ENCODE measurements at places on chromosomes 13 and 19. TPM values are rescaled to one million over a fixed set of nuclear protein-coding genes. Genes with fewer than 3 reads are reported as not detected.

DNA sequence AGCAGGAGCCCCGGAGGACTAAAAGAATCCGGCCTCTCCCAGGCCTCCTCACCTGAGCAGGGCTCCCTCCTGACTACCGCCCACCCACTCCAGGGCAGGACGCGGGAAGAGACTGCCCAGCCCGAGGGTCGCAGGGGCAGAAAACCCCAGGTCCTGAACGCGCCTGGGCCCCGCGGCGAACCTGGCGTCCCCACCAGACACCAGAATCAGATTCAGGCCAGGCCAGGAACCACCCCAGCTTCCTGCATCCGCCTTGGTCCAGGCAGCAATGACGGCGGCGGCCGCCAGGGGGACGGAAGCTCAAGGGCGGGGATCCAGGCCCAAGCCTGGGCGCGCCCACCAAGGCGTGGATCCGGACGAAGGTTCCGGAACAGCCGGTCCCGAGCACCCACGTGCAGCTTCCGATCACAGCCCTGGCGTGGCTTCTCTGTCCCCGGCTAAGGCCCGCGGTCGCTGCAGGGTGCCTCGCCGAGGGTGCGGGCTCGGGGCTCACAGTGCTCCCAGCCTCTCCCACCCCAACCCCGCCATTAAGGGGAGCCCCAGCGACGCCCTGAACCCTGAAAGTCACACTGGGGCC is 3.6 kb downstream of the LGALS7 start:
- H3K36me3 ChIP-seq = no peaks in the 10 kb centered on the region
- H3K27me3 ChIP-seq = no peaks in the 10 kb centered on the region
- peaks cover 4% of the 10 kb centered on the region for H3K4me1 ChIP-seq
- peak; percentile 70 for DNase-seq

GRCh38 chr19:9342610-9343304 is 18.8 kb downstream of the ZNF559 start:
- H3K4me3 ChIP-seq = no peak overlapping the region
- no peaks in the 10 kb centered on the region for H3K36me3 ChIP-seq
- no peak for DNase-seq
- H3K27ac ChIP-seq = no peak overlapping the region

DNA sequence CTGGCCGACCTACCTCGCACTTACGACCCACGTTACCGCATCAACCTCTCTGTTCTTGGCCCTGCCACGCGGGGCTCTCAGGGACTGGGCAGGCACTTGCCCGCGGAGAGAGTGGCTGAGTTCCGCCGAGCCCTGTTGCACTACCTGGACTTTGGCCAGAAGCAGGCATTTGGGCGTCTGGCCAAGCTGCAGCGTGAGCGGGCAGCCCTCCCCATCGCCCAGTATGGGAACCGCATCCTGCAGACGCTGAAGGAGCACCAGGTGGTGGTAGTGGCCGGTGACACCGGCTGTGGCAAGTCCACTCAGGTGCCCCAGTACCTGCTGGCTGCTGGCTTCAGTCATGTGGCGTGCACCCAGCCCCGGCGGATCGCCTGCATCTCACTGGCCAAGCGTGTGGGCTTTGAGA is 4.2 kb downstream of the DHX34 start:
- no peaks in the 10 kb centered on the region for H3K27me3 ChIP-seq
- H3K4me3 ChIP-seq = no peak overlapping the region
- DNase-seq = no peak
- H3K27ac ChIP-seq = no peak overlapping the region
- peaks cover 6% of the 10 kb centered on the region for H3K4me1 ChIP-seq

DNA sequence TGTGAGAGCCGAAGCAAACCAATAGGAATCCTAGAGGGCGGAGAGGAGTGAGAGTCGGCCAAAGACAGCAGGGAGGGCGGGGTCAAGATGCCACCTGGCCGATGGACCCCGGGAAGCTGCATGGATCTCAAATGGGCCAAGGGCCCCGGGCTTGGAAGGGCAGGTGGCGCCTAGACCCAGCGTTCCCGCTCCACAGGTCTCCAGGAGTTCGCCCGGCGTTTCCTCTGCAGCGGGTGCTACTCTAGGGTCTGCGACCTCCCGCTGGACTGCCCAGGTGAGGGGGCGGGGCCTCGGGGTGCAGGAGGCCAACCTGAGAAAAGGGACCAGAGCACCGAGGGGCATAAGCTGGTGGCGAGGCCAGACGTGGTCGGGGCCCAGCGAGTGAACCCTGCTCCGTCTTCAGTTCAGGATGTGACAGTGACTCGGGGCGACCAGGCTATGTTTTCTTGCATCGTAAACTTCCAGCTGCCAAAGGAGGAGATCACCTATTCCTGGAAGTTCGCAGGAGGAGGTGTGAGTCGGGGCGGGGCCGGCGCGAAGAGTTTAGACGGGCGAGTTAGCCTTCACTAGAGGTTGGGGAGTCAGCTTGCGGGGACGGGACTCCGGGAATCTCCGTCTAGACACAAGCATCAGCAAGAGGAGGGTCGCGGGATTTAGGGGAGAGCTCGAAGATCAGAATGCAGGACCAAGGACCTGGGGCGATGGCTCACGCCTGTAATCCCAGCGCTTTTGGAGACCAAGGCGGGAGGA is 9.9 kb downstream of the SPACA6 start:
- no peaks in the 10 kb centered on the region for H3K27me3 ChIP-seq
- H3K36me3 ChIP-seq = peaks cover 29% of the 10 kb centered on the region
- H3K27ac ChIP-seq = no peak overlapping the region
- no peak overlapping the region for H3K4me3 ChIP-seq

Gene TJP3
- total RNA-seq = not detected

Gene CACNG8
- 3.0 TPM for total RNA-seq

DNA sequence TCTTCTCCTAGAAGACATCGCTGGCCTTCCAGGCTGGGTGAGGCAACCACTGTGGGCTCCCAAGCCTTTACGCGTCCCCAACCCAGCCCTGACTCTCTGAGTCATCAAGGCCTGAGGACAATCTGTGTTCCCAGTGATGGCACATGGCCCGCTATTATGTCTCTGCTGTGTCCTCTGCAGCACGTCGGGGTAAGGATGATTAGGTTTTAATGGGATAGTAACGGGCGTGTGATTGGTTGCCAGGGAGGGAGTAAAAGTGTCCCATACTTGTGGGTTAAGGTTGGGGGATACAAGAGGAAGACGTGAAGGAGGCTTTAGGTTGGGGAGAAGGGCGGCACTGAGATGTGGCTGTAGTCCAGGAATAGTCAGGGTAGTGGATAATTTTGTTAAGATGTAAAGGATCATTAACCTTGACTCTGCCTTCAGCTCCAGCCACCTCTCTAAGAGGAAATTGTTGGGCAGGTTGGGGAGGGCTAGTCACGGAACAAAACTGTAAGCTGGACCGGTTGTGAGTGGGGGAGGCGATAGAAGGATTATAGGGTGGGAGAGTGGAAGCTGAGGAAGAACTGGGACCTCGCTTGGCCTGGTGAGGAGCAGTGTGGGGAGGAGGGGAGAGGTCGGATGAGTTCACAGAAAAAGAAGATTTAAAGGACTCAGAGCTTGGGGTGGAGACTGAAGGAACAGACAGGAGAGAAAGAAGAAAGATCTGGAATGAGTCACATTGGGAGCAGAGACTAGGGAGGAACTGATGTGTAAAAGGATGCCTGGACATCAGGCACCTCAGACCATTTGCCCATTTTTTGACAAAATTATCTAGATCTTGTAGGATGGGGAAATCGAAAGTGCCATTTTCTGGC is 27.9 kb upstream of the IGFL1 start:
- H3K4me3 ChIP-seq = no peak overlapping the region
- no peaks in the 10 kb centered on the region for H3K27me3 ChIP-seq
- no peak for DNase-seq
- H3K27ac ChIP-seq = no peak overlapping the region
- no peaks in the 10 kb centered on the region for H3K4me1 ChIP-seq

- no peak overlapping the region for H3K27ac ChIP-seq
- H3K4me1 ChIP-seq = no peaks in the 10 kb centered on the region
- H3K27me3 ChIP-seq = peaks cover 2% of the 10 kb centered on the region
Observed at GRCh38 chr19:33316541-33317264, 14.4 kb upstream of the CEBPA start.

DNA sequence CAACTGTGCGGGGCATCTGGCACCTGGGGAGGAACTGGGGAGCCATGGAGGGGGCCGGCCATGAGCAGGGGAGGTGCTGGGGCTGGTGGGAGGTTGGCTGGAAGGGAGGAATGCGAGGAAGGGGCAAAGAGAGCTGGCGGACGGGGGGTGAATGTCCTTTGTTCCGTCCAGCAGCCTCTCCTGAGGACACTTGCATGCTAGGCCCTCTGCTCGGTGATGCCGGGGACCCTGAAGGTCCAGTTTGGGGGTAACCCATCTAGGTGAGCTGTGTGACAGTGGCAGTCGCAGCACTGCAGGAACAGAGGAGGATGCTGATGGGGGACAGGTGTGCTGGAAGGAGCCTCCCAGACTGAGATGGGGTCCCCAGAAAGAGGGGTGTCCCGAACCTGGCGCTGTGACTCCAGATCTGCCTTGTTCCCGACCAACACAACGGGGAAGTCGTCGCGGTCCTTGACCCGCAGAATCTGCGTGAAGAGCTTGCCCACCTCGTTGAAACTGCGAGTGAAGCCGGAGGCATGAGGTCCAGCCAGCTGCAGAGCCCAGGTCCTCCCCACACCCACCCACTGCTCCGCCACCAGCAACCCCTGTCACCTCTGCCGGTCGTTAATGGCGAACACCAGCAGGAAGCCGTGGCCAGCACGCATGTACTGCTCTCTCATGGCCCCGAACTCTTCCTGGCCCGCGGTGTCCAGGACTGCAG is 3.6 kb downstream of the RRAS start:
- no peaks in the 10 kb centered on the region for H3K27me3 ChIP-seq
- H3K27ac ChIP-seq = no peak overlapping the region
- peaks cover 2% of the 10 kb centered on the region for H3K36me3 ChIP-seq
- H3K4me1 ChIP-seq = peaks cover 21% of the 10 kb centered on the region
- no peak for DNase-seq

Gene GPR18
- total RNA-seq = not detected

Gene CBLC
- not detected for total RNA-seq

Gene ZNF471
- total RNA-seq = 3.1 TPM

Gene CNN1
- total RNA-seq = not detected

DNA sequence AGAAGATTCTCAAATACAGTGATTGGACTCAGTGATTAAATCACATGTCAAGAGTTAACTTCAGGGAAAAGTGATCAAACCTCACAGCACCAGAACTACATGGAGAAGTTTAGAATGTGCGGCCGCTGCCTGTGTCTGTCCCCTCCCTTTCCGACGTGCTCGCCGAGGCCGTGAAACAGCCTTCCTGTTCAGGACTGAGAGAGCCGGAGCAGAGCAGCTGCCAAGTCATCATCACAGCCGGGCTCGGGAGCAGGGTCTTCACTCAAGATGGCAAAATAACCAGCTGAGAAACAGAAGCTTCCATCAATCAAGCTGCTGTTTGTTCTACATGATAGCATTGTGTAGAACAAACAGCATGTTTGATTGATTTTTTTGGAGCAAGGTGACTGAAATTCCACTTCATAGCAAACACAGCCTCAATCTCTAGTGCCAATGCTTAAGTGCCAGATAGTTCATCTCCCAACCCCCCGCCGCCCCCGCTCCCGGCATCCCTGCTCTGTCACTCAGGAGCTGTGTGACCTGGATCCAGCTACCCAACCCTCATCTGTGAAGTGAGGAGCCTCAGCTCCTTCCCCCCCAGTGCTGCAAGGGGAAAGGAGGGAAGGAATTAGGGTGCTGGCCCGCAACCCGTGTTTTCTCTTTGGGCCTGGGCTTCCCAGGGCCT is 70.6 kb downstream of the HSPH1 start:
- DNase-seq = peak; percentile 70
- no peak overlapping the region for H3K4me3 ChIP-seq
- H3K27me3 ChIP-seq = peaks cover 4% of the 10 kb centered on the region
- H3K36me3 ChIP-seq = no peaks in the 10 kb centered on the region
- peaks cover 8% of the 10 kb centered on the region for H3K4me1 ChIP-seq

- H3K4me1 ChIP-seq = no peaks in the 10 kb centered on the region
- H3K4me3 ChIP-seq = no peak overlapping the region
- H3K36me3 ChIP-seq = peaks cover 15% of the 10 kb centered on the region
- no peak overlapping the region for H3K27ac ChIP-seq
Observed at GRCh38 chr13:114325729-114326128, 11.4 kb downstream of the CHAMP1 start.

DNA sequence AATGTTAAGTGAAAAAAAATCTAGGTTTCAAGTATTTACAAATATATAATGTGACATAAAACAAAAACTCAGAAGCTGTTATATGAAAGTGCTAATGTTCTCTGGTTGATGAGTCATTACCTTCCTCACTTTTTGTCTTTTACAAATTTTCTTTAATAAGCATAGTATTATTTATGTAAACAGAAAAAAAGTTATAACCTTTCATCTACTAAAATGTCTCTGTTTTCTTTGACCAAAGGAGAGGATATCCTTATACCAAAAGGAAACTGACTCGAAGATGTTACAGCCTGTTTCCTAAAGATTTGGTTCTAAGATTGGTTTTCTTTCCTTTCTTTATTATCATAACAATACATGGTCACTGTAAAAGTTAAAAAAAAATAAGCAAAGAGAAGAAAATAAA is 38.0 kb downstream of the RCBTB2 start:
- H3K4me3 ChIP-seq = peak overlapping the region; percentile 30
- no peaks in the 10 kb centered on the region for H3K27me3 ChIP-seq
- H3K27ac ChIP-seq = peak overlapping the region; percentile 73
- DNase-seq = peak; percentile 90
- peaks cover 50% of the 10 kb centered on the region for H3K4me1 ChIP-seq
- no peaks in the 10 kb centered on the region for H3K36me3 ChIP-seq

- peak overlapping the region; percentile 71 for H3K4me3 ChIP-seq
- peaks cover 54% of the 10 kb centered on the region for H3K4me1 ChIP-seq
- H3K27ac ChIP-seq = peak overlapping the region; percentile 73
- DNase-seq = no peak
- no peaks in the 10 kb centered on the region for H3K27me3 ChIP-seq
- H3K36me3 ChIP-seq = no peaks in the 10 kb centered on the region
Observed at GRCh38 chr19:18321734-18322102, 1.2 kb downstream of the LSM4 start.

GRCh38 chr13:25727810-25728209 is 324.0 kb downstream of the SHISA2 start:
- H3K27me3 ChIP-seq = no peaks in the 10 kb centered on the region
- H3K4me1 ChIP-seq = no peaks in the 10 kb centered on the region
- no peak overlapping the region for H3K27ac ChIP-seq
- H3K4me3 ChIP-seq = no peak overlapping the region
- no peaks in the 10 kb centered on the region for H3K36me3 ChIP-seq

DNA sequence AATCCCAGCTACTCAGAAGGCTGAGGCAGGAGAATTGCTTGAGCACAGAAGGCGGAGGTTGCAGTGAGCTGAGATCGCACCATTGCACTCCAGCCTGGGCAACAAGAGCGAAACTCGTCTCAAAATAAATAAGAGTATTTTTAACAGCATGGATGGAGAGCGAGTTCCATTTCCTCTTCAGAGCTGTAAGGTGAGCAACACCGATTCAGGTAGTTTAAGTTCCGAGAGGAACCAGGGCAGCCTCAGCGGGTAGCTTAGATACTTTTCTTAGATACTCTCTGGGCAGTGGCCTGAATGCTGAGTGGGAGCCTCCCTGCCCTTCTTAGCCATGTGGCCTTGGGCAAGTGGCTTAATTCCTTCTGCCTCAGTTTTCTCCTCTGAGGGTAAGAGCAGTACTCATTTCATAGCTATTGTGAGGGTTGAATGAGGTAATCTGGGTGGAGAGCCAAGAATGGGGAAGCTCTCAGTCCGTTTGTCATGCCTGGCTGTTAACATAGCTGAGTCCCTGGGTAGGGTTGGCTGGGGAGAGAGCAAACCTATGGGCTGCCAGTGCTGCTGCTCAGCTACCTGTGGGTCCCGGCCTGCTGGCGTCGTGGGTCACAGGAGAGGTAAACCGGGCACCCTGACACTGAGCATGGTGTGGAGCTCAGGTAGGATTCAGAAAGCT is 4.1 kb downstream of the ATP11A start:
- DNase-seq = peak; percentile 39
- H3K27me3 ChIP-seq = no peaks in the 10 kb centered on the region
- H3K4me3 ChIP-seq = no peak overlapping the region
- H3K36me3 ChIP-seq = peaks cover 2% of the 10 kb centered on the region
- peaks cover 14% of the 10 kb centered on the region for H3K4me1 ChIP-seq

Gene TSSK6
- total RNA-seq = 0.35 TPM
